Endothelial cell (in vitro differentiated cells): ENCODE measurements at places on chromosomes 5 and 9. TPM values are rescaled to one million over a fixed set of nuclear protein-coding genes. Genes with fewer than 3 reads are reported as not detected.

DNA sequence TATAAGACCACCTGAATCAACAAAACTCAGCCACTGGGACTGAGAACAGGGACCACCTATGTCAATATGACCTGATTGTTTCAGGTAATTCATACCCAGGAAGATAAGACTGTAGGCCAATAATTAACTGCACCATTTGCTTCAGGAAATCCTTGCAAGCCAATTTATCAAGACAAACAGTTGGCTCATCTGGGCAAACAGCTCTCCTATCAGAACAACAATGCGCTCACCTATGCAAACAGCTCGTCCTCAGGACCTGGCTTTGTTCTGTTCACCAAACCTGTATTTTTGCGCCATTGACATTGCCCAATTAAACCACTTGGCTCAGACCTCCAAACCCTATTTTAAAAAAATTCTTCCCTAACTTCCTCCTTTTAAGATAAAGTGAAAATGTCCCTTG is 92.3 kb upstream of the MARCHF11 start:
- no peak for DNase-seq

The PCDHGB2 gene
- total RNA-seq: 11.1 TPM

DNA sequence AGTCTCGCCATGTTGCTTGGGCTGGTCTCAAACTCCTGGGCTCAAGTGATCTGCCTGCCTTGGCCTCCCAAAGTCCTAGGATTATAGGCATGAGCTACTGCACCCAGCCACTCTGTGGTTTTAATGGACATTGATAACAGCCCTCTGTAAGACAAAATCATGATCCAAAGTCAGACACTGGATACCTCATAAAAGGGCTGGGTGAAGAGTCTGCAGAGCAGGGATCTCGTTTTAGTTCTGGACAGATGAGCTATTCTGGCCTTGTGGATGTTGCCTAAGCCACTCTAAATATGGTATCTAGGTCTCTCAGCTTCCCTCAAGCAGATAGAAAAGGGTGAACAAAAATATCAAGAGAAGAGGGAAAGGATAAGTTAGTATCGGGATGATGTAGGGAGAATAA is 133.4 kb upstream of the OSMR start:
- no peak for DNase-seq

The PAEP gene
- total RNA-seq: not detected

DNA sequence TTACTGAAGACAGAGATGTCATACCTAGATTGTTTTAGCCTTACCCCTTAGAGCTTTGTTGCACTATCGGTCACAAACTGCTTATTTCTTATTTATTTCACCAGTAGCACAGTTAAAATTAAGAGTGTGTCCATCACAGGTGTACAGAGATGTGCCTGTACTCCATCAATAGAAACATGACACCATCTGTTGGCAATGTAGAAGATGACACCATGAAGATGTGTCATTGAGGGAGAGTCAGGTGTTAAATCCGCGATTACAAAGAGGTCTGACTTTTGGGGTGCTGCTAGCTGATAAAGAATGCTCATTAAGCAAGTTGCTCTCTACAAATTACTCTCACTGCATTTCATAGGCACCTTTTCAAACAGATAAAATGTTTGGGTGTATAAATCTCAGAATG is 164.4 kb downstream of the SMARCA2 start:
- no peak for DNase-seq

DNA sequence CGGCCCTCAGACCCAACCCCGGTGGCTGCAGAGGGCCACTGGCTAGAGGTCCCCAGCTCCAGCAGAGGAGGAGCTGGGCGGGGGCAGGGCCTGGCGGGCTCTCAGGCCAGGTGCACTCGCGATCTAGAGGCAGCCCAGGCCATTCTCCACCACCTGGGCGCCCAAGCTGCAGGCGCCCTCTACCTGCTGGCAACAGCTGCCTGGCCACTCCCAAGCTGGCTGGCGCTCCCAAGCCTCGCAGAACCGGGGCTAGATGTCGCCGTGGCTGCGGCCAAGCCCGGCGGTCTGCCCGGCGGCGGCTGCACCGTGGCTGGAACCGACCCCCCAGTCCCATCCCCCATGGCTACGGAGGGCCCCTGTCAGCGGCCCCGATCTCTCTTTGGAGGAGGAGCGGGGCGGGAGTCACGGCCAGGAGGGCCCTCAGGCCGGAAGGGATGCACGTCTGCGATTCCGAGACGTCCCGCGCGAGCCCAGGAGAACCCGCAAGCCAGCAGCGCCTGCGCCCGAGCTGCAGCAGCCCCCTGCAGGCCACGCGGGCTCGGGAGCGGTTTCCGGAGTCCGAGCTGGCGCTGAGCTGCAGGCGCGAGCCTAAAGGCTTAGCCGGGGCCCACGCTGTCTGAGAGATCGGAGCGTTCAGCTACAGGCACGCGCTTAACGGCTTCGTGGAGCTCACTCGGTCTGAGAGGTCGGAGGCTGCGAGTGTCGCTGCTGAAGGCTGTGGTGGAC is 44.3 kb upstream of the BICD2 start:
- peak; percentile 83 for DNase-seq

DNA sequence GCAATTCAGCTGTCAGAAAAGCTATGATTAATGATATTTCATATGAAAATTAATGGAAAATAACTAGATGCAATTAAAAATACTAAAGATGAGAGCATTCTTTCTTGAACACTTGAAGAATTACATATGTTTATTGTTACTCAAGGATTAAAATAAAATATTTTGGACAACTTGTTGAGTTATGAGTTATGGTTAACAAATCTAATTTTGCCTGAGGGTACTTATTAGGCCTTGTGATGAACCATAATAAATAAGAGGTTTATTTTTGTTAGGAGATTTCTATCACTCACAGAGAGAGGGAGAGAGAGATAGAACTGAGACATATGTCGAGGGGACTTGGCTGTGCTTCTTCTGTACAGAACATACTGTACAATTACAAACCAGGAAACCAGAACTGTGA is 183.7 kb downstream of the ISL1 start:
- no peak for DNase-seq

DNA sequence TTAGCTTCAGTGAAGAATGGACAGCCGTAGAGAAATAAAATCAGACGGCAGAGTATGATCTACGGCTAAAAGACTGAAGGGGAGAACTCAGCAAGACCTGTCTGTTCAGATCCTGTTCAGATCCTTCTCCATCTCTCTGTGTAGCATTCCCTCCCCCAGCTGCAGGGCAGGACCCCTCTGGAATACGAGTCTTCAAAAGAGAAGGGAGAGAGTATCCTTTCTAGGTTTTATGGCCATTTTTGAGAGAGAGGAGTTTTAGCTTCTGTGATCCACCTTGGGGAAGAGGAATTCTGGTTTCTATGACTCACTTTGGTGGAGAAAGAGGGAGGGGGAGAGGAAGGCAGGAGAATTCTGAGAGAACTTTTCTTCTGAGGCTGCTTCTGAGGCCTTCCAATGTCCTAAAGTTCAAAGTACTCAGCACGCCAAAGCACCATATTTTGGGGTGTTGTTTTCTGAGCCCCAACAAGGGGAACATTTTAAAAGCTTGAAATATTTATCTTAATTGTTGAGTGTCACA is 194.4 kb upstream of the TLE4 start:
- DNase-seq: no peak

The P4HA2 gene
- total RNA-seq: 9.9 TPM

DNA sequence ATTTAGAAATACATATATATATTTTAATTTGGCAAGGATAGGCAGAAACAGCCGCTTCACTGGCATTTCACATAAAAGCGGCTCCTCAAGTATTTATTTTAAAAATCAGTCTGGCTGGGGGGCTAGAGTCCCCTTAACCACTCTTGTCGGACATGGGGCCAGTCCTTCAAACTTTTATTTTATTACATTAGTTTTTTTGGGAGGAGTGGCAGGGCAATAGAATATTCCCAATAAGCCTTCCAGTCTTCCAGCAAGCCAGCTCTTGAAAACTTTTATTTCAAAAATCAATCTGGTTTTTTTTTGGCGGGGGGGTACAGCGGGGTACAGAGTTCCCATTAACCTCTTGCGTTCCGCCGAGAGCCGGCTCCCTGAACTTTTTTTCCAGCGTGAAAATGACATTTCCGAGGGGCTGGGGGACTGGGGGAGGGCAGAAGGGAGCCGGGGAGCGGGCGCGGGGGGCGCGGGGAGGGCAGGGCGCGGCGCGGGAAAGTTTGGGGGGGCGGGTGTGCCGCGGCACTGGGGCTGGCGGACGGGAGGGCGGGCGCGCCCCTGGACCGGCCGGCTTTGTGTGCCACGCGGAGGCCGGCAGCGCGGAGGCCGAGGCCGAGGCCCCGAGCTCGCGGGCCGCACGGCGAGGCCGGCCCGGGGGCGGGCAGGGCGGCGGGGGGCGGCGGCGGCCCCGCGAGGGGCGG is 504 bp upstream of the ZNF618 start:
- DNase-seq: peak; percentile 18

The CDC20B gene
- not detected for total RNA-seq

The AMACR gene
- total RNA-seq: 29.3 TPM

DNA sequence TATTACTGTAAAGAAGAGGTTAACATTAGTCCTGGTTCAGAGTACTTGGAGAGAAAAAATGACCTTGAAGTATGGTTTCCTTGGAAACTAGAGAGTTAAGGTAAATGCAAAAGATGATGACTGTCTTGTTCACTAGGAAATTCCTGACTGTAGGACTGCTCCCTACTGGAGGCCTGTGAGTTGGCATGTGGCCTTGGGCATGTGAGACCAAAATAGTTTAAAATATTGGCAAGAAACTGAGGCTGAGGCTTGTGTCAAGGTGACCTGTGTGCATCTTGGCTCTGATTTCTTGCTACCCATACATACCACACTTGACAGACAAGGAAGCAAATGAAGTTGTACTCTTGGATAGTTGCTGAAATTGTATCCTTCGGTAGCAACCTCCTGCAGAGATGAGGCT is 96.5 kb downstream of the TARS1 start:
- DNase-seq: no peak

DNA sequence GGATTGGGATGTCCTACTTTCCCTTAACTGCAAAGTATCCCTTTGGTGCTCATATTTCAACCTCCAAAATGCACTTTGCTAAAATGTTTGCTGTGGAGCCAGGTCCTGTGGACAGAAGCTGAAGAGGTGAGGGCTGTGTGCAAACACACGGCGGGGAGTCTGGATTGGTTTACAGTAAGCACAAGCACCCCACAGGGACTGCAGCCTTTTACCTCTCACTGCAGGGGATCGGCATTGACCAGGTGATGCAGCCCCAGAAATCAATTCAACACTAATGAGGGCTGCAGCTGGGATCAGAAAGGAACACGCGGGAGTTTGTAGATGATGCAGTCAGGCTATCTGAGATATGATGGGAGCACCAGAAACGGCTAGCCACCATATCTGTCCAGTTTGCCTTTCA is 450.9 kb downstream of the CCDC171 start:
- DNase-seq: no peak

- no peak for DNase-seq
Observed at GRCh38 chr9:75147638-75148037, 59.3 kb downstream of the OSTF1 start.

DNA sequence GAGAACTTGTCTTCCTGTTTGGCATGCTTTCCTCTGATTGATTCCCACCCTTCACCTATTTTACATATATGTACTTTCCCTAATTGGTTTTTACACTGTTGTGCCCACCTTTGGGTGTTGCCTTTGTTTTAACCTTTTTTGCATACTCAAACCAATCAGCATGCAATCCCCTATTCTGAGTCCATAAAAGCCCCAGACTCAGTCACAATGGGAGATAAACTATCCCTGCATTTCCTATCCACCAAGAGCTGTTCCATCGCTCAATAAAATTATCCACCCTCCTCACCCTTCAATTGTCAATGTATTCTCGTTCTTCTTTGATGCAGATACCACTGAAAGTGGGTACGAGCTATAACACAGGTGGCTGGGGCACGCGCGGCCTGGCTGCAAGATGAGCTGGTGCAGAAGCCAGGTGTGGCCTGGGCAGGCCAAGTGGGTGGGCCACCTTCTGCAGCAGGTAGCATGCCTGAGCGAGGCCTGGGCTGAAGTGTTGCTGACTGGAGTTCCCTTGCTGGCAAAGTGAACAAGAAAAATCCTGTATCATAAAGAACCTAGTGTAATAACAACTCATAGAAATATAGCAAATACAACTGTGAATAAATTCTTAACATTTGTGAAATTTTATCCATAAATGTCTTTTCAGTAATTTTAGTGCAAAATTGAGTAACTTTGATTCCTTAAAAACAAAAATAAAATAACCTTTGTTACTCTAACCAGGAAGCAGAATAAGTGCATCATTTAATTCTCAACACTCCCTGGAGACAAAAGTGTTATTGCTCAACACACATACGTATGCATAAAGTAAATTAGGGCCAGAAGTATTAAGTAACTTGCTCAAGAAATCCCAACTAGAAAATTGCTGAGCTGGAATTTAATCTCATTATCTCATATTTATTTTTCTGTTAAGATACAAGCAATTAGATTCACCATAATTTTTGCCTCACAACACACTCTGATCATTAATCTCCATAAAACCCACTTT is 685.3 kb upstream of the EDIL3 start:
- no peak for DNase-seq

The KLHL3 gene
- total RNA-seq: 200 TPM

DNA sequence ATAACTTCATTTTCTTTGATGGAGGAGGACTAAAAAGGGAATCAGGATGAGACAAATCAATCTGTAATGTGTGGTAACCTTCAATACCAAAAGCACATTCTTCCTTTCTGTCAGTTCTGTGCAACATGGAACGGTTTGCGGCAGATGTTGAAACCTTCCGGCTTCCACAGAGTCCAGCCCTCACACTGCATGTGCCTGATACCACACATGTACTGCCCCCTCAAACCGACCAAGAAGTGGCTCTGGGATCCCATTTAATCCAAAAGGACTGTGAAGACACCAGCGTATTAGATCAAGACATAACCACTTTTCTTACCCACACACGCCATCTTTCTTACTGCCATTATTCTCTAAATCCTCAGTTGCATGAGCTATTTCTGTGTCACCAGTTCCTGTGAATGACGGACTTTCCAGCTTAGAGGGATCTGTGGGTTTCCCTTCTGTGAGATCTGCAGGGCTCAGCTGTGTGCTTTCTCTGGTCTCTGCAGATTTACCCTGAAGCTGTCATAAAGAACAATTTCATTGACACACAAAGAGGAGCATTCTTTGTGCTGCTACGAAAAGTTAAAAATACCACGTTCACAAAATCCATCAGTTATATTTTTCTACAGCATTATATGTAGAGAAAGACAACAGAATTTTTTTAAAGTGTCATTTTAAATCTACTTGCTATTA is 25.8 kb downstream of the NSUN2 start:
- DNase-seq: no peak

DNA sequence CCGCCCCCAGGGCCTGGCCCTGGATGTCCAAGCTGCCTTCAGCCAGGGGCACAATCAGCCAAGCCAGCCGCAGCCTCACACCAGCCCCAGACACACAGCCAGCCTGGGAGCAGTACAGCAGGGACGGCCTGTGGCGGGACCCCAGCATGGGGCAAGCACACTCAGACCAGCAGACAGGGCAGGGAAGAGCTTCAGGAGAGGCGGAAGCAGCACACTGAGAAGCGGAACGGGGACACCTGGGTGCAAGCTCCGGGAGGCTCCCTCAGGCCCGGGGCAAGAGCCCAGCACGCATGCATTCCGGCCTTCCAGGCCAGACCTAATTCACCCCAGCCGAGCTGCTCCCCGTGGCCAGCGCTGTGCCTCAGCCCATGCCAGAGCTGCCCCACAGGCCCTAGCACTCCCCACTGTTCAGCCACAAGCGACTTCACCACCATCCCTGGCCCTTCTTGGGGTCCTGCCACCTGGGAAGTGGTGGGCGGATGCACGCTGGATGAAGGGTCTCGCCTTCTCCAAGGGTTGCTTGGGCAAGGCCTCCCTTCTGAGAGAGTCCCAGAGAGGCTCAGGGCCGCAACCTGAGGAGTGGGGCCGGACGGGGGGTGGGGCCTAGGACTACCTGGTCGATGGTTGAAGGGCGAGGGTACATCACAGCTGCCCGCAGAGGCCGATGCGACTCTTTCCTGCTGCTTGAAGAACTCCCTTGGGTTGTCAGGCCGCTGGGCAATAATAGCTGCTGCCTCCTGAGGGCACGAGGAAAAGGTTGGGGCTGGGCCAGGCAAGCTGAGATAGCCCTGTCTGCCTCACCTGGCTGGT is 13.4 kb downstream of the DBN1 start:
- no peak for DNase-seq
